ENCODE measurements at places on chromosomes 11 and 22.

GRCh38 chr22:38125751-38126201 is 15.3 kb upstream of the BAIAP2L2 start:
- no peak for DNase-seq

DNA sequence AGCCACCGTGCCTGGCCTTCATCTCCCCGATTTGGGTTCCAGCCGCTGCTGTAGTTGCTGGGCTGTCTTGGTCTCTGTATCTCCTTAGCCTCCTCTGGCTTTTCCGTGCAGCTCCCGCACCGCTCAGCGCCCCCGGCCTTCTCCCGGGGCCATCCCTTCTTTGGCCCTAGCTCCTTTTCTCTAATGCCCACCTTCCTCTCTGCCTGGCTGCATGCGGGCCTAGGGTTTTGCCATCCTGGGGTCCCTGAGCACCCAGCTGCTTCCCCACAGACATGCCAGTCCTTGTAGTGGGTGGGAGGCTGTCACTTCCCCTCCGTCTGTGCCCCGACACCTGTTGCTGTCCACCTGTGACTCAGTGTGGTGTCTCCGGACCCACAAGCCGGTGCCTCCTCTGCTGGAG is 36.4 kb downstream of the KCNJ4 start:
- DNase-seq = no peak

- DNase-seq = peak; percentile 99
Measured at GRCh38 chr22:23857606-23858483, at the start of gene SLC2A11. Gene SLC2A11 (plus strand): TSS chr22:23857875. CDS start chr22:23858000, 125 bp downstream.

- peak; percentile 46 for DNase-seq
Measured at GRCh38 chr22:32695451-32695891, 106.0 kb upstream of the TIMP3 start.

- DNase-seq = peak; percentile 67
Measured at GRCh38 chr22:18024276-18024939, at the start of gene MICAL3. Gene MICAL3 (minus strand): TSS chr22:18024561. CDS start chr22:17906812, 117,749 bp downstream.

GRCh38 chr11:79503028-79503427 is 62.2 kb upstream of the TENM4 start:
- DNase-seq = no peak

GRCh38 chr11:43688394-43688793 is 7.9 kb downstream of the HSD17B12 start:
- no peak for DNase-seq

- DNase-seq = peak; percentile 36
Measured at GRCh38 chr11:44574610-44575287, 9.3 kb downstream of the CD82 start.

DNA sequence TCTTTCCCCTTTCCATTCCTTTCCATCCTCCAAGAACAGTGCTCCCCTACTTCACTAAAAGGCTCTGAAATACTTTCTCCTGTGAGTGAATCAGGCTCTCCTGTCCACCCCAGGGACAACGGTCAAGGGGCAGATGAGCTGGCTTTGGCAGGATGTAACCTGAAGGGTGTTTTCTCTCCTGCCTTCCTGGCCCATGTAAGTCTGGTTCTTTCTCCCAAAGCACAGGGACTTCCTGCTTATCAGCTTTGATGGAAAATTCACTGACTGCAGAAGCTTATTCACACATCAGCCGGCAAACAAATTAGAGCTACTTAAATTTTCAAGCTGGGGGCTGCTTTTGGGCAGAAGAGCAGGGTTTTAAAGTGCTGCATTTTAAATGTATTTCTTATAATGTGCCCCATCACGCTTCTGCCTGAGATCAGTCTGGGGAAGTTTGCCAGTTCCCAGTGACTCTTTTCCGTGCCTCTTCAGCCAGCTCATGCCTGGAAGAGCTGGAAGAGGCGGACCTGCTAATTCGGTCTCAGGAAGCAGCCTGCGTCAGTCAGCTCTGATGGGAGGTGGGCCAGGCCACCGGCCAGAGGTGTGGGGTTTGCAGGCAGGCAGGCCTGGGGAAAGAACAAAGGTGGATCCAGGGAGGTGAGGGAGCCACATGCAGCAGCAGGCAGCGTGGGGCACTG is 140.4 kb upstream of the TBCEL start:
- no peak for DNase-seq

- DNase-seq = no peak
Measured at GRCh38 chr11:93655581-93656255, 5.8 kb upstream of the CEP295 start.

DNA sequence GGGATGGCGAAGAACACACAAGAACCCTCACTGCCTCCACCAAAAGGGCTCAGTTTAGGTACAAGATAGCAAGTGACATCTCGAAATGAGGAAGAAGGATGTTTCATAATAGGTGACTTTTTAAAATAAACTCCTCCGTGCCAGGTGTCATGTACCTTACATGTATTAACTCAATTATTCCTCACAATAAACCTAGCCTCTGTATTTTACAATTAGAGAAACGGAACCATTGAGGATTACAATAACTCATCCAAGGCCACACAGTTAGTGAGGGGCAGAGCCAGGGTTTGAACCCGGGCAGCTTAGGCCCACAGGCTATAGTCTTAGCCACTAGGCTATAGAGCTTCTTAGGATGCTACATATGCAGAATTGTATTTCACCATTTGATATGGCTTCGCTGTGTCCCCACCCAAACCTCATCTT is 965 bp upstream of the PAMR1 start:
- no peak for DNase-seq

DNA sequence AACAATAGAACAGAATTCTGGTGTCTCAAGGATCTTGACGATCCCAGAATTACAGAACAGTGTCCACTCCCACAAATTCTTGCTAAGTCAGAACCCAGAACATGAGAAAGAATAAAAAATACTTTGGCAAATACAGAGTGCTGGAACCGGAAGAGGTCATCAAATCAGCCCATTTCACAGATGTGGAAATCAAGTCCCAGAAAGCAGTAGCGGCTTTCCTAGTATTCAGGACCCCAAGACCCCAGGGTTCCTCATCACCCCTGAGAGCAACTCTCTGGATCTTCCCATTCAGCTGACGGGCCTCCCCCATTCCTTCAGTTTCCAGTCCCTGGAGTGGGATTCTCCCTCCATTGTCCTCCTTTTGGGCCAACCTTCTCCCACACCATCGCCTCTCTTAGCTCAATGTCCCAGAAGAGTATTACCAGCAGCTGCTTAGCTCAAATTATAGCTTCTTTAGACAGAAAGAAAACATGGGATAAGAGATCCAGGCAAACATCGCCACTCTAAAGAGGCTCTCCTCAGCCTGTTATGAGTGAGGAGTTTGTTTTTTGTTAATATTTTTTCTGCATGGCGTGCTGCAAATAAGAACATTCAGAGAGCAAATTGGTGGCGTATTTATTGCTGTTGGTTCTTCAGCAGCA is 268.3 kb downstream of the MN1 start:
- no peak for DNase-seq

All from inflammatory macrophage (primary cell).